AG10803 (cell line): ENCODE measurements at places on chromosomes 4 and X.

DNA sequence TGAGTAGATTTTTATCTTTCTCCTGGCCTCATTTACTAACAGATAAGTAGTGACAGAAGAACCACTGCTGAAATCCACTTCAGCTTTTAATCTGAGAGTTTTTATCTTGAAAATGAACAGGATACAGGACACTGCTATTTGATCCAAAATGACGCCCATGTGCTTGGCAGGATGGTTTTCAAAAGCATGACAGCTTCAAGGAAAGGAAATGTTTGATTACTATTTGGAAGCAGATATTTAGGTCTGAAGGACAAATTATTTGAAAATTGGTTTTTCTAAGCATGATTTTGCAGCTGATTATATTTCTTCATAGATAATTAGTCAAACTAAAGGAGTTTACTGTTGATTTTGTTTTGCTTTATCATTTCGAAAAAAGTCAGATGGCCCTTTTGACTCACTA is 11.1 kb downstream of the PACRGL start:
- no peak for DNase-seq

DNA sequence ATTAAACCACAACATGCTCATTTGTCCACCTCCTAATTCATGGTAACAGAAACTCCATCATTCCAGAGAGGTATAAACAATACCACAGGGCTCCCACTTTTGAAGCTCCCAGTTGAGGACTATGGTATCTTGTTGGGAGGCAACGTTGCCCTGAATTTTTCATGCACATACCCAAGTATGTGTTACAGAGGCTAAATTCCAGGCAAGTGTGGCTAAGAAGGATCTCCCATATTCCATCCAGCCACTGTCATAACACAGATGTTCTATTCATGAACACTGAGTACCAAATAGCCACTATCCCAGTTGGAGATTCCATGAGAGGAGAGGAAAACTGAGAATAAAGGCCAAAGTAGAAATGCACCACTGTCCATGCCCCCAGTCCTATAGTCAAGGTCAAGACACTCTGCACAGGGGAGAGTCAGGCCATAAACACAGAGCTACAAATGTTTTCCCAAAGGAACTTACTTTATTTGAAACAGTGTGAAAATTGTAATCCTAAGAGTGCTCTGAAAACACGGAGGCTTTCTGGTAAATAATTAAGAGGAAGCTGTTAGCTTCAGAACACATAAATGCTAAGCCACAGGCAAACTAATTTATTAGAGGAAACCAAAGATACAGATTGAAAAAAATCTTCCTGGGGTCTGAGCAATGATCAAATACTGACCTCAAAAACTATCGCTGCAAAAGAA is 42.4 kb upstream of the TMPRSS11B start:
- no peak for DNase-seq

DNA sequence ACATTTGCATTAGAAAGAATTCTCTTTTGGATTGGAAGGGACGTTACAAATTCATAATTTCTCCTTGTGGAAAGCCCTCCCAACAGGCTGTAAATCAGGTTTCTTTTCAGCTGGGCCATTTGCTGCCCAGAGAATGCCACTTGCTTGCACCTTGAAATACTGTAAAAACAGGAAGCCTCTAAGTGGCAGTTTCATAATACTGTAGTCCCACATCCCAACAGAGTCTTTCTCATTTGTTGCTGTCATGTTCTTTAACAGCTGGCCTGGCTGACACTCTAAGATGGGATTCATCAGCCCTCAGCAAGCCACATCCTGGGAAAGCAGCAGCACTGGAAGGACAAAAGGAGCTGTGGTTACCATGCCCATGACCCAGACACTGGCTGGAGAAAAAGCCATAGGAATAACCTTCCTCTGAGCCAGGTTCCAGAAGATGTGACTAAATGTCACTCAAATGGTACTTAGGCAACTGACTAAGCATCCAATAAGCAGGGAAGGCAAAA is 221.9 kb upstream of the MBNL3 start:
- no peak for DNase-seq

- peak; percentile 0 for DNase-seq
Measured at GRCh38 chr4:114980932-114981708, 132.3 kb downstream of the NDST4 start.

DNA sequence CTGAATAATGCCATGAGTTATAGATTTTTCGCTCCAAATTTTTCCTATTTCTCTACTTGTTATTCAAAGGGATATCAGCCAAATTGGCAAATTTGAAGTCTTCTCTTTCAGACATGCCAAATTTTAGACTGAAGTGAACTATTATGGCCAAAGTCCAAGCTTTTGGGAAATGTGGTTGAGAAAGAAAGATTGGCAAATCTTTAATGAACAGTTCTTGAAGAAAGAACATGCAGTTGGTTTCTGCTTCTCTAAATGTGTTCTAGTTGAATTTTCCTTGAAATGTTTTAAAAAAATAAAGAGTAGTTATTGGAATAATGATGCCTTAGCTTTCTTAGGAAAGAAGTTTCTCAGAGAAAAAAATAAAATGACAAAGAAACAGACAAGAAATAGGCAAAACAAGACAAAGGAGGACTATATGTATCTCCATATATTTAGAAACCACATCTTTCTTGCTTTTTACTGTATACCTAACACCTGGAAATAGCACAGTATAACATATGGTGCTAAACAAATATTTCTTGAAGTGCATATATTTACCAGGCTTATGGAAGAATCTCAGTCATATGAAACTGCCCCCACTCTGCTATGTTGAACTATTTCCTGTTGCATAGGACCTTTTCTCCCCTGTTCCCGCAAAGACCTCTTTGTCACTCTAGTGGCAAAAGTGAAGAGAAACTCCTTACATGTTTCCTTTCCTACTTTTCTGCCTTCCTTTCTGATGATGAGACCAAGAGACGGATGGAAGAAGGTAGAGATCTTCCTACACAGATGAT is 250.0 kb downstream of the ARHGAP24 start:
- peak; percentile 79 for DNase-seq

DNA sequence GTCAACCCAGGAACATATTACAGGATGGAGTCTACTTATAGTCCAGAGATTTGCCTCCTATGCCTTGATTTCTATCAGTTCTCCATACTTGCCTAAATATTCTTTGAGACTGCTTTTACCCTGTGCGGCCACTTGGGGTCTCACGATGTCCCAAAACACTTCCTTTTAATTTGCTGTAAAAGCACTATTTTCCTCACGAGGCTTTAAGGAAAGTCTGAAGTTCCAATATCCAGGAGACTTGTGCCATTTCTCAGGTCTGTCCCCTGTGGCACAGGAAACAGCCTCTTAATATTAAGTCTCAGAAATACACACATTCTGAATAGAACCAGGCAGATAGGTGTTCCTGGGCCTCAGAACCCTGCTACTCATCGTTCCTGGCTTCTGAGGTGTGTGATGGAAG is 142.9 kb downstream of the TMEM164 start:
- DNase-seq = peak; percentile 29

DNA sequence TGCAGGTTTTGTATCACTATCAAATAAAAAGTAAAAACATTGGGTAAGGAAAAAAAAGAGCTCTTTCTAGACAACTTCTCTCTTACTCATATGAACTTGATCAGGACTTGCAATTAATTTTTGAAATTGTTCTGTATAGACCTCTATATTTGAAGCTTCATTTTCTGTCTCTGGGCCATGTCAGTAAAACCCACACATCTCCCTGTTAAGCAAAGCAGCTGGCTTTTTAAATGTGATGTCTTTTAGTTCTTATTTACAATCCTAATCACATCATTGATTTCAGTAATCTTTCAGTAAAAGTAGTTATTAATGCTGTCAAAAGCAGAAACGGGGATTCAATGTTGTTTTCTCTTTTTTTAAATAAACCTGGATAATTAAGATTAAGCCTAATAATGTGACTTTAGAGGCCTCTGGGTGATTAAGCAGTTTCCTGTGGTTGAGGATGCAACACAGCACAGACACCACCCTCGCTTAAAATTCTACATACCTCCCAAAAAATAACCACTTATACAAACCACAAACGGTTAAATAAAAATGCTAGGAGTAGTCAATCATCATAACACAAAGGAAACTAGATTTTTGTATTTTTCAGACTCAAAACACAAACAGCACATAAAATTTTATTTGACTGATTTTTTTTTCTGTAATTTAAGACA is 5.2 kb upstream of the PCDH10 start:
- DNase-seq = no peak

- DNase-seq = no peak
Measured at GRCh38 chrX:147069926-147070325, 255.4 kb upstream of the CXorf51A start.

DNA sequence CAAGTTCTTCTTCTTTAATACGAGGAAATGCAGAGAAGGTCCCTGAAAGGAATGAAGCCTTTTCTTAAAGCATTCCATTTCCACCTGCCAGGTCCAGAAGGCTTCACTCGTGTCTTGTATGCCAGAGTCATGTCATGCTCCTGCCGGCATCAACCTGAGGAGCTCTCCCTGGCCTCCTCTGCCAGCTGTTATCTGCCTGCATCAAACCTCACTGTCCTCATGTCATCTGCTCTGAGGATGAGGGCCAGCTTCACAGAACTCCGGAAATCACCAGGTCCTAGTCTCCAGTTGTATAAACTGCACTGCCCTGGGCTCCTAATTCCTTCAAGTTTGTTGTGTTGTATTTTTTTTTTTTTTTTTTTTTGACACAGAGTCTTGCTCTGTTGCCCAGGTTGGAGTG is 20.0 kb upstream of the S100G start:
- DNase-seq = no peak

DNA sequence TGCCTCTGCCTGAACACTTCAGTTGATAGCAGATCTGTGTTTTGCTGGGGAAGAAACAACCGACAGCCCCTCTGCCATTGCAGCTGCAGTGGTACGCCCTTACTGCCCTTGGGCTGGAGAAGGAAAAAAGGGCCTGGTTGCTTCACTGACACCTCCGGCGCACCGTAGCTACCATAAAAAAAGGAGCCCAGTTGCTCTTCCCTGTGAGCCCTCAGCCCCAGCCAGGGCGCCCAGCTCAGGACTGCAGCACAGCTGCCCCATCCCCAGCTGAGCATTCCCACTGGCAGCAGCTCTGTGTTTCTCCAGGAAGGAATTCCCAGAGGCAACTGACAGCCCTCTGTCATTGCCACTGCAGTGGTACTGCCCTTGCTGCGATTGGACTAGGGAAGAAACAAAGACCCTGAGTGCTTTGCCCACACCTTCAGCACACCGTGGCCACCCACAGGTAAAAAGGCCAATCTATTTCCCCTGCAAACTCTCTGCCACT is 142.7 kb downstream of the DKK2 start:
- no peak for DNase-seq

DNA sequence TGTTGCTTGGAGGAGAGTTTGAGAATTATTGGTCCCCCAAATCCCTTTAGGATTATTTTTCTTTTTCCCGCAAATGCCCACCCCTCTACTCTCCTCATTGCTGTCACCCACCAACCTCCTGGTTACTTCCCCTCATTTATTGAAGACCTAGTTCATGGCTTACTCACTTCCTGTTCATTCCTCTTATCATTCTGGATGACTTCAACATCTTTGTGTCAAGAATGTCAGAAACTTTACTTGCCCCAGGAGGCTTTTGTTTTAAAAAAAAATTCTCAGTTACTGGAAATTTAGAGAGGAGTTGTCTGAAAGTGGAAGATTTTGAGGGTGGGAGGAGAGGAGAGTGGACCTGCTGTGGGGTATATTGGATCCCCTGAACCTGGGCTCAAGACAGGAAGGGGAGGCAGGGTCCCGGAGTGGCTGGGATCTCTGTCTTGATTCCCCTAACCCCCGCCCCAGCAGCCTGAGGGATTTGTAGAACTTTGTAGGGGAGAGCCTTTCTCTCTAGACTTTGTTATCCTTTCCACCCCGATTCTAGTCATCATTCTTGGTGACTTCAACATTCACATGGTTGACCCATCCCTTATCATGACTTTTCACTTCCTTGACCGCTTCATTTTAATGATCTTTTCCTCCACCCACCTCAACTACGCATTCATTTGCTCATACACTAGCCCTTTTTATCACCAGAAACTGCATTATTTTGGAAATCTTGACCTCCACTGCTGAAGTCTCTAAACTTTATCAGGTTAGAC is 69.9 kb upstream of the ESX1 start:
- no peak for DNase-seq

DNA sequence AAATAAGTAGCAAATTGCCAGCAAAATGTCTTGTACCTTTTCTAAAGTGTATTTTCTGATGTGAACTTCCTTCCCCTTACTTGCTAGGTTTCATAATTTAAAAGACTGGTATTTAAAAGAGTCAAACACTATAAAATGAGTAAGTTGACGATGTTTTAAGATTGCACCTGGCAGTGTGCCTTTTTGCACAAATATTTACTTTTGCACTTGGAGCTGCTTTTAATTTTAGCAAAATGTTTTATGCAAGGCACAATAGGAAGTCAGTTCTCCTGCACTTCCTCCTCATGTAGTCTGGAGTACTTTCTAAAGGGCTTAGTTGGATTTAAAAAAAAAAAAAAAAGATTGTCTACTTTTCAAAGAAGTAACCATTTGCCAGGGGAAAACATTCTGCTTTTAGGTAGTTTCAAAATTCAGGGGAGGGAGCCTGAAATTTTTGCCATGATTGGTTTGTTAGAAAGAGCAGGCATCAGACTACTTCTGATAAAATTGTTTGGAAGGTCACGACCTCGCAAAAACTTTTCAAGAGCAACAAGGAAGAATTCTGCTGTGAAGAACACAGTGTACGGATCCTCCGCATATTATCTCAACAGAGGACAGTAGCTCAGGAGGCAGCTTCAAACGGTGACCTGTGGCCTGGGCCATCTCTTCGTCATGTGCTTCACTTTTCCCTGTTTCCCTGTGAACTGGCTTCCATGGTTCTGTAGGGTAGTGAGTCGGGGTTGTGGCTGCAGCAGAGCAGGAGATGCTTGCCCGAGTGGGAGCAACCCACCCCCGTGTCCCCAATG is 66.1 kb downstream of the CDS1 start:
- no peak for DNase-seq

DNA sequence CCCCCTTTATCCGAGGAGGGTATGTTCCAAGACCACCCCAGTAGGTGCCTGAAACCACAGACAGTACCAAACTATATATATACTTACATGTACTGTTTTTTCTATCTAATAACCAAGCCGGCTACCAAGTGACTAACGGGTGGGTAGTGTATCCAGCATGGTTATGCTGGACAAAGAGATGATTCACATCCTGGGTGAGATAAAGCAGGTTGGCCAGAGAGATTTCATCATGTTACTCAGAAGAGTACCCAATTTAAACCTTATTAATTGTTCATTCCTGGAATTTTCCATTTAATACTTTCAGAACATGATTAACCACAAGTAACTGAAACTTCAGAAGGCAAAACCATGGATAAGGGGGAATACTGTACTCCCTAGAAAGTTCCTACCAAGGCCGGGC is 46.5 kb downstream of the RFC1 start:
- DNase-seq = peak; percentile 81

DNA sequence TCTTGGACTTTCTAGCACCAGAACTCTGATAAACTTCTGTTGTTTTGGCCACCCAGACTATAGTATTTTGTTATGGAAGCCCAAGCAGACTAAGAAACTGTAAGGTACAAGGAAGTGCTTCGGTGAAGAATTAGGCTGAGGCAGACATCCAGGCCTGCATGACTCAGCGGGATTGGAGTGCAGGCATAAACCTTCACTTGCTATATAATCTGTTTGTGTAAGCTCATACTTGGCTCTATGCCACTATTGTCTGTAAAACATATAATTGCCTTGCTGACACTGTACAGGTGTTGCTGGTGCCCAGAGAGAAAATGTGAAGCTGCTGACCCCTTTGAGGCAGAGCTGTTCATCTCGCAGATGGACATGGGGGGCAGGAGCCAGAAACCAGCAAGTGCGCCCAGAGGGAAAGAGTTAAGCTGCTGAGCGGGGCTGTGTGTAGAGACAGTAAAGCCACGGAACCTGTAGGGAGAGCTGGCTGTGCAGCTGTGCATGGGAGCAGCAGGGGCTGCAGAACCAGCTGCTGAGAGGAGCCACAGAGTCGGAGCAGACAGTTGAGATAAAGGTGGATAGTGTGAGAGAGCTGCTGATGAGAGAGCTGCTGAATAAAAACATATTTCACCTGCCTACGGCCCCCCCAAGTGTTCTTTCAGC is 96.2 kb downstream of the RBM46 start:
- DNase-seq = peak; percentile 5
